GM03348 (cell line): ENCODE measurements at places on chromosomes 7 and 10.
A peak's percentile ranks its signal among the peaks of the same experiment; 100 is the strongest.

GRCh38 chr10:105950410-105950809 is 1214.1 kb downstream of the SORCS1 start:
- peak; percentile 61 for DNase-seq

GRCh38 chr10:58030208-58030607 is 237.5 kb downstream of the IPMK start:
- peak; percentile 6 for DNase-seq

DNA sequence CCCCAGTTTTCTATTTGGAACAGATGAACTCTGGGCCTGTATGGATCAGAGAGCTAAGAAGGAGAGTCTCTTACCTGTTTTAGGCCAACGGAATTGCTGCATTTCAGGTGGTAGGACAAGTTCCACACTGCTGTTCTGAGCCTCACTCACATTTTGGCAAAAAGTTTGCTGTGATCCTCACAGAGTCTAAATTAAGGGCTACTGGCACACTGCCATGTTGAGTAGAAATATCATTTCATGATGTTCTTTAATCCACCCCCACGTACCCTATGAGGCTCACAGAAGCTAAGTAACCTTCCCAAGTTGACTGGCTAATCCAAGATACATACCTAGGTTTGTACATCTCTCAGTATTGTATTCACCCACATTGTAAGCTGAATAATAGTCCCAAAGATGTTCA is 447.2 kb downstream of the INHBA start:
- DNase-seq = no peak

GRCh38 chr7:38385682-38386081 is 112.2 kb upstream of the TARP start:
- DNase-seq = no peak

DNA sequence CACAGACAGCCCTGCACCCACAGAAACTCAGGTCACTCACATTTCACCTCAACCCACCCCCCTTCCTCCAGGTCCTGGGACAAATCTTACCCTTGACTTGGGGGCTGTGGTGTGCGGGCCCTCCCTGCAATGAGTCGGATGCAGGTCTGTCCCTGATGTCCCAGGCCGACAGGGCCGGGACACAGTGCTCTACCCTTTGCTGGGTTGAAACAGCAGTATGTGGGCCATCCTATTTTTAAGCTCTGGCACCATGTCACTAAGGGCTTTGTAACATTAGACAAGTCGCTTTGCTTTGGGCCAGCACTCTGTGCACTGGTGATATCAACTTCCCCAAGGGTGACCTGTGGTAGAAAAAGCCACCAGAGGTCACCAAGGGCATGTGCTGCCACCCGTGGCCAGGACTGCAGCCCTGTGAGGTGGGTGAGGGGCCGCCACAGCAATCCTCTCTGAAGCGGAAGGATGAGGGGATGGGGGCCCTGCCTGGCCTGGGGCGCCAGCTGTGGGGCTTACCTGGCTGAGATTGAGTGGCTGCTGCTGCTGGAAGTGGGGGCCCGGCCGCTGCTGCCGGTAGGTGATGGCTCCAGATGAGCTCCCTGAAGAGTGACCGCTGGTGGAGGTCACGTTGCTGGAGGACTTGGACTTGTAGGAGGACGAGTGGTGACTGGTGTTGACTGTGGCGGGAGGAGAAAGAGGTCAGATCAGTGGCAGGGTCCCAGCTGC is 51.3 kb downstream of the CLEC2L start:
- no peak for DNase-seq

- DNase-seq = no peak
These were observed 134.5 kb upstream of the RET start for GRCh38 chr10:42942279-42942950.

GRCh38 chr10:97121041-97121440 is 64.7 kb downstream of the SLIT1 start:
- no peak for DNase-seq

GRCh38 chr7:41222746-41223145 is 480.1 kb downstream of the INHBA start:
- DNase-seq = no peak

DNA sequence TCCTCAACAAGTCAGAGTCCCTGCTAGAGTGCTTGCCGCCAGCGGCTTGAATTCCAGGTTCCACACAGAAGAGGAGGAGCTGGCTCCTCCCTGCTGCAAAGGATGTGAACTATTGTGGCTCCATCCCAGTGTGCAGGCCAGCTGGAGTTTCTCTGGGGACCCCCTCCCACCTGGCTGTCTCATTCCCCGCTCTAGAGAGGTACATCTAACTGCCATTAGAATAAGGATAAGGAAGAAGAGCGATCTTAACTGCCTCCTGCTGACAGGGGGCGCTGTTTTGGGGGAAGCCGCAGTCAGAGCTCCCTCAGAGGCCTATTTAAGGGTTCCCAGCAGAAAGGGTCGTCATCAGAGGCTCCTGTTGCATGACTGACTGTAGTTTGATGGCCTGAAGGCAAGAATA is 40.8 kb upstream of the HECW1 start:
- DNase-seq = no peak

DNA sequence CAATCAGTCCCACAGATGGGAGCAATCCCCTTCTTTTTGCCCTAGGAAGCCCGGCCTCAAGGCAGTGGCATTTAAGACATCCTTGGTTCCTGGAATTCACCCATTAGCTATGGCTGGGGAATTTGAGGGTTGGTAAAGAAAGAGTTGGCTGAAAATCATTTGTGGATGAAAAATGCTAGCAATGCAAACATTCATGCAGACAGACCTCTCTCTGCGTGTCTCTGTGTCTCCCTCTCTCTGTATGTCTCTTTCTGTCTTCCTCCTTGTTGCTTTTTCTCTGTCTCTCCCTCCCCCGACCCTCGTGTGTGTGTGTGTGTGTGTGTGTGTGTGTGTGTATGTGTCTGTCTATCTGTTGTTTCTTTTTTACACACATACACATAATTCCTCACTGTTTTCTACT is 19.4 kb downstream of the LDB3 start:
- DNase-seq = peak; percentile 82

- DNase-seq = peak; percentile 1
These were observed 31.2 kb downstream of the SNX8 start for GRCh38 chr7:2283074-2283473.

- no peak for DNase-seq
These were observed 130.4 kb upstream of the RAB18 start for GRCh38 chr10:27373566-27374160.

DNA sequence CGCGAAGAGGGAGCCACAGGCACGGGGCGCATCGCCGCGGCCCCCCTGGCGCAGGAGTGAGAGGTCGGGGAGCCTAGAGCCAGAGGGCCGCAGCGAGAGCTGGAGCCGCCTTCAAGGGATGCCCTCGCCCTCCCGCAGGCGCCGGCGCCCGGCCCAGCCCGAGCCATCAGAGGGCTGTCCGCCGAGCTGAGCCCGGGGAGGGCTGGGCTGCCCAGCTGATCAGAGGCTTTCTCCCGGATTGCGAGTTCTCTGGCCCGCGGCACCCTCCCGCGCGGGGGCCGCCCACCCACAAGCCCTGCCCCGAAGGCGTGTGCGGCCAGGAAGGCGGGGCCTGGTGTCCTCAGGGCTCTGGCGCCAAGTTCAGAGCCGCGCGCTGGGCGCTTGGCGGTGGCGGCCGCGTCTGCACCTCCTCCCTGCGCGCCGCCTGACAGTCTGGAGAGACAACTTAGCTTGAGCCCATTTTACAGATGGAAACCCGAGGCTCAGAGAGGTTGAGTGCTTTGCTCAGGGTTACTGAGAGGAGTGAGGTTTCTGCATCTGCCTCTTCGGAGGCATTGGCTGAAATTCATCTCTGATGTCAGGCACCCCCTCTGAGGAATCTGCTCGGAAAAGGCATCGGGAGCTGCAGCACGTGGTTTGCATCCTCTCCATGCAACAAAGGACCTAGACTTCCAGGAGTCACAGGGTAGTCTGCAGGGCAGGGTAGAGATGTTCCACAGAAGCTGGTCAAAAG is 3.8 kb upstream of the ANTXRL start:
- DNase-seq = peak; percentile 95

GRCh38 chr10:127280446-127280845 is 84.1 kb upstream of the INSYN2A start:
- no peak for DNase-seq

DNA sequence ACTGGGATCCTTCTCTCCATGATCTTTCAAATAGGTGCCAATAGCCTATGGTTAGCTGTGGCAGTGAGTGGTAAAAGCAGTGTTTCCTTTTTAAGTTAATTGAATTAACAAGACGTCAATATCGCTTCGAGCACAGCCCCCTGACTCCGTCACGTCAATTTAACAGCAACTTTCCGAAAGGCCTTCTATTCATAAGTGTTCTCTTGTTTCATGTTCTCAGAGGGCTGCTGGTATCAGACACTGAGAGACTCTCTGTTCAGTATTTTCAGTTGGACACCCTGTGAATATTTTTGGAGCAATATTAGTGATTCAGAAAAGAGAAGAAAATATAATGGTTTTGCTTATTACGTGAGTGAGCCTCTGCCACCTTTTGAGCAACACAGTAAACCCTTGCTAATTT is 174.2 kb upstream of the INSYN2A start:
- no peak for DNase-seq

DNA sequence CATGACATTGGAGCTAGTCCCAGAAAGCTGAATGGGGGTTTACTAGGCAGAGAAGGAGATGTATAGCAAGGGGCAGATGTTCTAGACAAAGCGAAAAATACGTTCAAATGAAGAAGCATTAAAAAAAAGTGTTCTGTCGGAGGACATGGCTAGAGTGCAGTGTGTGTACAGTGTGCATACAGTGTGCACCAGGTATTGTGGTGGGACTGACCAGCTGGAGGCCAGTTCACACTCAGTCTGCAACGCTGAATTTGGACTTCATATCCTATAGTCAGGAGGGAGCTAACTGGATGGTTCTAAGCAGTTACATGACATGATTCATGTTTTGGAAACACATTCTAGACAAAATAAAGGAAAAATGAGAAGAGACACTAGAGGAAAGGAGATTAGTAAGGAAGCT is 8.8 kb downstream of the BBIP1 start:
- no peak for DNase-seq

- DNase-seq = peak; percentile 66
These were observed 447.8 kb upstream of the C7orf33 start for GRCh38 chr7:148142660-148143248.

DNA sequence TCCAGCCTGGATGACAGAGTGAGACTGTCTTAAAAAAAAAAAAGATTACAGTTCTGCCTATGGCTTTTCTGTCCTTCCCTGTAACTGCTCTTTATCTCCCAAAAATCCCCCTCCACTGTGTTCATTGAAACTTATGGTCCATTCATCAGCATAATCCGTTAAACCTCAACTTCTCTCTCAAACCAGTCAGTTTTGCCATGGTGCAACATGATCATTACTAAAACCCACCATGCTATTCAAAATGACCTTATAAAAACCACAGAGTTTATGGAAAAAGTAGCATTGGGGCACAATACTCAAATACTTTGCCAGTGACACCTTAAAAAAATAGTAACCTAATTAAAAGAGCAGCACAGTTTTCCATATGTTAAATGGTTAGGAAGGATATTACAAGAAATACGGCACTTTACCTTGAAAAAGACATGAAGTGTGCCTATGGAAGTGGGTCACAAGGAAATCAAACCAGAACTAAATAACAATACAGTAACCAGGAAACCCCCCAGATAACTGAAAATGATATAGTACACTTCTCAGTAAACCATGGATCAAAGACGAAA is 74.0 kb upstream of the ST8SIA6 start:
- DNase-seq = no peak

DNA sequence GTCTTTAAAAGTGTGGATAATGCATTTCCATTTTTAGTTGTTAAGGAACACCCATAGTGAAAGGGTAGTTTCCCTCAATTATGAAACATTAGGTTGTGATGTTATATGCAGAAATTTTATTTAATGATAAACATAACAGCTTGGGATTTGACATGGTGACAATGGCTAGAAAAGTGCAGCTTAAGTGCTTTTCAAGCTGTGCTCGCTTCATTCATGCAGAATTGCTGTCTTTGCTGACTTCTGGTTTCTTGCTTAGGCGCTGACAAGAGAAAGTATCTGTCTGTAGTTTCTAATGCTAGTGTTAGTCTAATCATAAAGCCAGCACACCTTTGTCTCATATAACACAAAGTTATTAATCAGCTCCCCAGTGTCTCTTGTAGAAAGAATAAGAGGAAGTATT is 170.0 kb downstream of the ARL5B start:
- DNase-seq = no peak

DNA sequence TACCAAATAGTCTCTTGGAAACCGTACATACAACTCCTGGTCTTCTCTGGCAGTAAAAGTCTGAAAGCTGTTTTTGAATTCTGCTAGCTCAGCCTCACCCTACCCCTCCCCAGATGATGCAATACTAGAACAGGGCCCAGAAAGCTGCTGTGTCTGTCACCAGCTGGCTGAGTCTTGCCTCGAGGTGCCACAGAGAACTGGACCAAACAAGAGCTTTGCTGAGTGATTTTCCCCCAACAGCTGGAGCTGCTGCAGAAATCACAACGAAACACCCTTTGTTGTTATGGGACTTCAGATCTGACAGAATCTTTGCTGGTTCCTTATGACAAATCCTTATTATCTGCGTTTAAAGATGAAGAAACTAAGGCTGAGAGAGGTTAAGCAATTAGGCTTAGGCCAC is 134.1 kb downstream of the SPAG6 start:
- DNase-seq = peak; percentile 30

DNA sequence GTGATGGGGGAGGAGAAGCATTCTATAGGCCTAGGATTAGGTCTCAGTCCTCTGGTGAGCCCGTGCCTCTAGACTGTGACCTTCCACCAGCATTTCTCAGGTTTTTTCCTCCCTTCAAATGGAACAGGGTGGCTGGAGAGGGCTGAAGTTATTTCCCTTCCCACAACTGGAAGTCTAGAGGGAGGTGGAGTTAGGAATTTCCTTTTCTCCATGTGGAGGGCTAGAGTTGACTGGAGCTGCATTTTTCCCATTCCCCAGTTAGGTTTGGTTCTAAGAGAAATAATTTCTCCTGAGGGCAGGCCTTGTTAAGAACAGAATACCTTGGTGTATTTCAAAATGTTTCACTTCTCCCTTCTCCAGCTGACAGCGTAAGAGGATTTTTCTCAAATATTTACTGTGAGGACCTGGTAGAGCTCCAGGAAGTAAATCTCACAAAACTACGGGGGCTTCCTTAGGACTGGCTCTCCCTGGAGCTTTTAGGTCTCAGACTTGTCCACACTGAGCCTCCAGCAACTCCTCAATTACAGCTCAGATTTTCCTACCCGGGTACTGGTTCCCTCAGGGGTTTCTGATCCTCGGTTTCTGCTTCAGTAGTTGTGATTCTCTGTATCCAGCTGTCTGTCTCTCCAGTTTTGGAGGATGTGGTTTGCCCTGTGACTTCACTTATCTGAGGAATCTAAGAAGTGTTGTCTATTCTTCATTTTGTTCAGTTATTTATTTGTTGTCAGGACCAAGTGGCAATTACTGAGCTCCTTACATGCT is 6.0 kb upstream of the REEP3 start:
- DNase-seq = peak; percentile 73

- DNase-seq = no peak
These were observed 1.9 kb downstream of the SFTPD start for GRCh38 chr10:79947083-79947415.

DNA sequence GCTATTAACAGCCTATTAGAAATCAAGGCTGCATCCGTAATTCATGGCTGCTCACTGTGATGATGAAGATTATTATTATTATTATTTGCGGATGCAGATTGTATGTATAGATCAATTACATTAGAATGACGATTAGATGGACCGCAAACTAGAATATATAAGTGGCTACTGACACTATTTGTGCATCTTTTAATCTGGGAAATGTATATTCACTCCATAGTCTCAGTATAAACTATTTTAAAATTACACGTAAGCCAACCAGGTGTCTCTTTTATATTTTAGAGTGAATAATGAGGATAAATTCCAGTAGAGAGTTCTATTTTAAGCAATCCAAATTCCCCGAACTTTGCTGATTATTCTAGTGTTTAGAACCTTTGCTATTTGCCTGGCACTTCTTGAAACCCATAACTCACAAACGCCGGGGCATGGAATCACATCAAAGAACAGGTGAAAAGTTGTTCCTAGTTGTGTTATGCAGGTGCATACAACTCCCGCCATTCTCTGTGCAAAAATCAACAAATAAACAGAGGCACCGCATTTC is 509 bp upstream of the ING3 start:
- DNase-seq = no peak
